Choroid plexus epithelial cell (primary cell): ENCODE measurements at places on chromosomes 11 and 22.

- no peak for DNase-seq
Measured at GRCh38 chr22:30326255-30326705, 461 bp downstream of the TBC1D10A start.

GRCh38 chr11:19740586-19740985, 27.9 kb downstream of the NAV2 start:
- no peak for DNase-seq

DNA sequence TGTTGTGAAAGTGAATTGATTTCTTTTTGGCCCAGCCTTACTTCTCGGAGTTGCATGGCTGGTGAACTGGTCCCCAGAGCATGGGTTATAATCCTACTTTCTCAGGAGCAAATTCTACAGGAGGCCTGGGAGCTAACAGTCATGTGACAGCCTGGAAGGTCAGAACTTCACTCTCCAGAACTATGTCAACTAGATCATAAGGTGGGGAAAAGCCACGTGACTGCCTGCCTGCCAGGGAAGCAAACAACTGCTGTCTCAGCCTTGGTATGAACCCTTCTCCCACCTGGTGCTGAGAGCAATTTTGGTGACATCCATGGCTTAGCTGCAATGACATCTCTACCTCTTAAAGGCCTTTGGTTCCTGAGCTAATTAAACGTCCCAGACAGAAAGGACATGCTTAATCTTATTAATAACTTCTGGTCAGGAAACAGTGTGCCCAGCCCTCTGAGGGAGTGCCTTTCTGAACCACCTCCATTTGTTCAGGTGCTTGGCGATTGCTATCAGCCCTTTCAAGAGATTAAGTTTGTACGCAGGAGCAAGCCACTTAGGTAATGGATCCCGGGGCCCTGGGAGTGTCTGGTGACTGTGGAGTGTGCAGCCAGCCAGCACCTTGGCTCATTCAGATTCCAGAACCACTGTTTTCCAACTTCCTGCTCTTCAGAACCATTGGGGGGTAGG, 1.4 kb upstream of the CREB3L1 start:
- DNase-seq, result no peak

- DNase-seq, result no peak
Measured at GRCh38 chr11:129704831-129705230, 110.8 kb upstream of the TMEM45B start.

- no peak for DNase-seq
Measured at GRCh38 chr11:40183073-40184064, 1276.1 kb downstream of the LRRC4C start.

- no peak for DNase-seq
Measured at GRCh38 chr22:36171941-36172340, 11.4 kb upstream of the APOL3 start.

DNA sequence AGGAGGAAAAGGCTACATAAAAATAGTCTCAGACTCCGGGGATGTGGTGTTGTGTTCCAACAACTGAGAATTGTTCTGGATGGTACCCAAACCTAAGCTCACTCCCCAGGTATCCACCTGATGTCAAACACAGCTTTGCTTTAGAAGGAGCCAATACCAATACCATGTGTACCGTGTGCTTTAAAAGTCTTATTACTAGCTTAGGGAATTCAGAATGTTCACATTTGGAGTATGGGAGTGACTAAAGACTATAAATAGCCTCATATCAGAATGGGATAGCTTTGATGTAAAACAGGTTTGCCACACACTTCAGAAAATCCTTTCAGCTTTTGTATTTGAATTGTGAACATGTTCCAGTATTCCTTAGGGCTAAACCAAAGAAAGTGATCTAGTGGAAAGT, 248.7 kb upstream of the ARHGAP42 start:
- DNase-seq, result no peak

- DNase-seq, result no peak
Measured at GRCh38 chr22:42190274-42190673, 59.7 kb upstream of the CYP2D6 start.

DNA sequence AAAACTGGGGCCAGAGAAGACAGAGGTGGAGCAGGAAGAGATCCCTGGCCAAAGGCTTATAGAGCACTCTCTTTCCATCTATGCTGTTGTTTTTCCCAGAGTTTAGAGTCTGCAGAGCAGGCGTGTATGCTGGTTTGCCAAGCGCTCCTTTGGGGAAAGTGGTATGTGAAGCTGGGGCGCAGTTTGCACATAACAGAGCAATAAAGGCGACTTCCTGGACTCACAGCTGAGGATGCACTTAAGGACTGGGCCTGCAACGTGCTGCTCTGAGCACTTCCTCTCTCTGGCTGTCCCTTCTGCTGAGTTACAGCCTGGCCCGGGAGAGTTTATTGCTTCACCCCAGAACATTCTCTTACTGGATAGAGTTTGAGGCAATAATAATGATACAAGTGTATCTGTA, 41.7 kb downstream of the THAP12 start:
- peak; percentile 32 for DNase-seq

- DNase-seq, result no peak
Measured at GRCh38 chr11:110918351-110918750, 206.1 kb upstream of the ARHGAP20 start.

- no peak for DNase-seq
Measured at GRCh38 chr22:39314251-39314971, 5.0 kb downstream of the RPL3 start.

- DNase-seq, result no peak
Measured at GRCh38 chr11:61274084-61274483, 21.0 kb downstream of the VWCE start.

DNA sequence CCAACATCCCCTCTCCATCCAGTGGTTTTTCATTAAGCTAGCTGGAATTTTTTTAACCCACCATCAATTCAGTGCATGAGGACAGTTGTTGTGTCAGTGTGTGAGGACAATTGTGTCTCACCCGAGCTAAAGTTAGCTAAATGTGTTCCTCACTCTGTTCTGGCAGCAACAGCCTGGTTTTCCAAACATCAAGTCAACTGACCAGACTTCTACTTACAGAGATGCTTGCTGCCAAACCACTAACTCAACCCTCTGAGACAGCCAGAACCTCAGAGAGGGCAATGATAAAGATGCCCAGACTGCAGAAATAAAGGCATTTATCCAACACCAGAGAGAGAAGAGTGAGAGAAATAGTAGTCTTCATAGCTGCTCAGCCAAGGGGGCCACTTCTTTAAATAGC, 6.7 kb downstream of the PAMR1 start:
- no peak for DNase-seq

- DNase-seq, result no peak
Measured at GRCh38 chr11:120258661-120259060, 18.7 kb downstream of the POU2F3 start.

DNA sequence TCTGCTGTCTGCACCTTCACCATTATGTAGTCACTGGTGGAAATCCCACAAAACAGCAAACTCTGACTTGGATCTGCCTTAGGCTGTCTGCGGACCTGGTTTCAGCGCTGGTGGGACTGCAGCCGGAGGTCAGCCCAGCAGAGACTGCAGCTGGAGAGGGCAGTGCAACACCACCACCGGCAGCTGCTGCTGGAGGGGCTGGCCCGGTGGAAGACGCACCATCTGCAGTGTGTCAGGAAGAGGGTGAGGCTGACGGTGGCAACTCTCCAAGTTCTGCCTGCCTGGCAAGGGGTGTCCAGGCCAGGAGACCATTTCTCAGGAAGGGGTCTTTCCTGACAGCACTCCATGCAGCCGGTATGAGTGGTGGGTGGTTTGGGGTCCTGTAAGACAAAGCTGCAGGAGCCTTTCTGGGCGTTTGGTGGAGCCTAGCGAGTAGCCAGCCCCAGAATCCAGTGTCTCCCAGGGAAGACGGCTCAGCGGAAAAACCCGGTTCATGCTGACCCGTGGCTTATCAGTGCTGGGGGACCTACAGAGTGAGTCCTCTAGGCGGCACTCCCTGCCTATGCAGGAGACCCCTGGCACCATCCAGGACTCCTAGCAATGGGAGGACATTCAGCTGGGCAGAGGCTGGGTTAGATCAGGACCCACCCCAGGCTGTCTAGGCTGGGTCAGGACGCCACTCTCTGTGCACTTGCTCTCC, 50.8 kb downstream of the PISD start:
- peak; percentile 45 for DNase-seq

- peak; percentile 91 for DNase-seq
Measured at GRCh38 chr22:30212996-30213441, 33.5 kb downstream of the LIF start.

DNA sequence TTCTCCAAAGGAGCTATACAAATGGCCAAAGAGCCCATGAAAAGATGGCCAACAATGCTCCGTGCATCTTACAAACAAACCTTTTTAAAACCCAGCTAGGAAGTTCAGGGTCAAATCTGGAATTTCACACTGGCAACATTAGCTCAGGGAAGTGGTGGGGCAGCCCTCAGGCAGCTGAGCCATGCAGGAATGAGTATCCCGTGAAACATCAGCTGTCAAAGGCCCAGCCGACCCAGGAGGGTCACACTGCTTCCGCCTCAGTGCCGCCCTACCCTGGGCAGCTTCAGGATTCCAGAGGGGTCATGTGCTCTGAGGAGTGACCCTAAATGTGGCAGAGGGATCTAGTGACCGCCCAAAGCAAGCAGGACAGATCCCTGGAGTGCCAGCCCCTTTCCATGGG, 73.4 kb downstream of the LINC01488 start:
- peak; percentile 6 for DNase-seq

GRCh38 chr22:49925525-49926128, 7.2 kb downstream of the CRELD2 start:
- no peak for DNase-seq

- no peak for DNase-seq
Measured at GRCh38 chr11:28106353-28107043, 1.5 kb downstream of the KIF18A start.

- peak; percentile 62 for DNase-seq
Measured at GRCh38 chr11:122807731-122808477, 30.4 kb upstream of the CRTAM start.

GRCh38 chr11:30855383-30856006, 269.3 kb upstream of the MPPED2 start:
- peak; percentile 50 for DNase-seq

DNA sequence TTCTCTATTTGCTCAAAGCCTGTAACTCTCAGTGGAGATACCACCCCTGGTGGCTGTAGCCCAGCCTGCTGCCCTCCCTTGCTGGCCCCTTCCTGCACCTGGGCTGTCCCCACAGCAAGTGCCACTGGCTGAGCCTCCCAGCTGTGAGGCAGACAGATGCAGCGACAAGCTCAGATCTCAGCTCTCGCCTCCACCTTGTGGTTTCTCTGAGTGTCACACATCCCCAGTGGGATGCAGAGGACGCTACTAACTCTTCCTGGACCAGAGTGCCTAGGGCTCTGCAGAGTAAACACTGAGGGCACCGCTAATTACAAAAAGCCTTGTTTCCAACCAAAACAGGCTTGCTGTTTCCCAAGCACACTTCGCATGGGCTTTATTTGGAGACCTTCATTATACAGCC, 8.9 kb downstream of the YPEL1 start:
- peak; percentile 32 for DNase-seq

- no peak for DNase-seq
Measured at GRCh38 chr11:82899957-82900276, 313 bp downstream of the PRCP start.

- peak; percentile 89 for DNase-seq
Measured at GRCh38 chr11:111729831-111730311, 36.3 kb downstream of the PPP2R1B start.

GRCh38 chr11:4443232-4443891, 5.7 kb upstream of the OR52K2 start:
- no peak for DNase-seq

GRCh38 chr11:45722144-45722543, 56.7 kb upstream of the CHST1 start:
- DNase-seq, result no peak

DNA sequence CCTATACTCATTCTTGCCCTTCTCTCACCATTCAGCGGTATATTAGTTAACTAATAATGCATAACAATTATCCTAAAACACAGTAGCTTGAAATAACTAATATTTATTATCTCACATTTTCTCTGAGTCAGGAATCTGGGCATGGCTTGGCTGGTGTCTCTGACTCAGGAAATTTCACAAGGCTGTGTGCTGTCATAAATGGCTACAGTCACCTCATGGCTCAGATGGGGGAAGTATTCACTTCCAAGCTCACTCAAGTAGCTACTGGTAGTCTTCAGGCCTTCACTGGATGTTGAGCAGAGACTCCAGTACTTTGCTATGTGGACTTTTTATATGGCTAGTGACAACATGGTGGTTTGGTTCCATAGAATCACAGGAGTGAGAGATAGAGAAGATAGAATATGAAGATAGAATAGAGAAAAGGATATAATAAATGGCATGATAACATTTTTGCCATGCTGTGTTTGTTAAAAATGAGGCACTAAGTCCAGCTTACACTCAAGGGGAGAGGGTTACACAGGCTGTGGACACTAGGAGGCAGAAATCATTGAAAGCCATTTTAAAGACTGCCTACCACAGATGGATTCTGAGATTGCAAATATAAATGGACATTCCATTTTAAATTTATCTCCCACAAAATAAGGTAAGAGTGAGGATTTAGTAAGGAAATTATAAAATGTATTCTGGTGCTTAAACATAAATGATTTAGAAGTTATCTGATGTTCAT, 997.8 kb upstream of the CHORDC1 start:
- peak; percentile 74 for DNase-seq

- no peak for DNase-seq
Measured at GRCh38 chr11:1566381-1567051, 5.6 kb downstream of the DUSP8 start.

DNA sequence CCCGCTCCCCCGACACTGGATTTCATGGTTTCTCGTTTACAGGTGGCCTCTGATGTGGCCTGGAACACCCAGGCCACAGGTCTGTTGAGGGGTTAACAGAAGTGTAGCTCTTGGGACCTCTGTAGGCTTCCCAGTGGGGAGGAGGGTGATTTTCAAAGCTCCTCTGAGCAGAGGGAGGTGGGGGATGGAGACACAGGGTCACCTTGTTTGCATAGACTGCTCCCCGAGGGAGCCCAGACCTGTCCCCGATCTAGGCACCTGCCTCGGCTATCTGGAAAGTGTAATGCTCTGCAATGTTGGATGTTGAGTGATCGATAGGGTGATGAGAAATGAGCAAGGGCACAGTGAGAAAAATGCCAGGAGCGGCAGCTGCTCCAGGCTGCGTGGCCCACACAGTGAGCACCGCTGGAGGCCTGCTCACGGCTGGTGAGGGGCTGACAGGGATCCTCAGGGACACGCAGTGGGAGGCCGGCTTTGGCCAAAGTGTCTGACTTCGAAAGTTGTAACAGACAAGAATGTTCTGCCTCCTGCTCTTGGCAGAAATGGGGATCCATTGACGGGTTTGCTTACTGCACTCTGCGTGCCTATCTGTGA, 594.1 kb downstream of the BRD1 start:
- no peak for DNase-seq
